Pulmonary artery endothelial cell (primary cell): ENCODE measurements at places on chromosomes 7 and 10. TPM values are rescaled to one million over a fixed set of nuclear protein-coding genes. Genes with fewer than 3 reads are reported as not detected.

DNA sequence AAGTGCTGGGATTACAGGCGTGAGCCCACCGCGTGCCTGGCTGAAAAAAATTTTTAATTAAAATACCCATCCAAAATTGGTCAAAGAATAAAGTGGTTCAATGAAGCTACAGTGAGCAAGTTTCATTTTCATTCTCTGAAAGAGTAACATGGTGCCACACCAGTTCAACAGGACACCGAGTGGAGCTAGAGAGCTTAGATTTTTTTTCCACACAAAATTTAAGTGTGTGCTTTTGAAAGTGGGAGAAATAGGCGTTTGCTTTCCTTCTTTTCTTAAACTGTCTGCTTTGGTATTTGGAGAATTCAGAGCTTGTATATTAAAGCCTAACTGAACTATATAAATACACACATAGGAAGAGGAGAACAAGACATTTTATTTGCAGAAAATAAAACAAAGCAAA, 43.4 kb downstream of the BPGM start:
- DNase-seq = no peak

GRCh38 chr10:117419921-117420320, 44.7 kb upstream of the PDZD8 start:
- DNase-seq = no peak

DNA sequence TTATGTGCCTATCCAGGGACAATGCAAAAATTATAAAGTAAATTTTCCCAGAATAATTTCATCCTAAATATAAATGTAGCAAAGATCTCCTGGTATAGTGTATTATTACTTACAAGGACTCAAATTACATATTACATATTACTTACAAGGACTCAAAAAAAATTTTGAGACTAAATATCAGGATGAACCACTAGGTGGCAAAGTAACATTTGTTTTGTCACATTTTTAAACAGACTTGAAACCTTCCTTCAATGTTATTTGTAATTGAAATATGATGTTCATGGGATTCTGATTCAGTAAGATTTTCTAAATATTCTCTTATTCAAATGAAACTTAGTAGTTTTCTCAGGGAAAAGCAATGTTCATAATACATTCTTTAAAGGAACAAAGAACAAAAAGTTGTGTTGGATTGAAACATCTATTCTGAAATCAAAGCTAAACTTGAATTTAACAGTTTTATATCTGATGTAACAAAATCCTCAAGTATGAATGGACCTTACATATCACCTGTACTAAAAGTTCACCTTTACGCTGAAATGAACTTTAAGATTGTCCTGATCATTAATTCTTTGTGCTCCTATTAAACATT, 74.3 kb upstream of the GNAI1 start:
- no peak for DNase-seq

The GSTO2 gene
- 0.25 and 0.33 TPM in 2 replicates for total RNA-seq

DNA sequence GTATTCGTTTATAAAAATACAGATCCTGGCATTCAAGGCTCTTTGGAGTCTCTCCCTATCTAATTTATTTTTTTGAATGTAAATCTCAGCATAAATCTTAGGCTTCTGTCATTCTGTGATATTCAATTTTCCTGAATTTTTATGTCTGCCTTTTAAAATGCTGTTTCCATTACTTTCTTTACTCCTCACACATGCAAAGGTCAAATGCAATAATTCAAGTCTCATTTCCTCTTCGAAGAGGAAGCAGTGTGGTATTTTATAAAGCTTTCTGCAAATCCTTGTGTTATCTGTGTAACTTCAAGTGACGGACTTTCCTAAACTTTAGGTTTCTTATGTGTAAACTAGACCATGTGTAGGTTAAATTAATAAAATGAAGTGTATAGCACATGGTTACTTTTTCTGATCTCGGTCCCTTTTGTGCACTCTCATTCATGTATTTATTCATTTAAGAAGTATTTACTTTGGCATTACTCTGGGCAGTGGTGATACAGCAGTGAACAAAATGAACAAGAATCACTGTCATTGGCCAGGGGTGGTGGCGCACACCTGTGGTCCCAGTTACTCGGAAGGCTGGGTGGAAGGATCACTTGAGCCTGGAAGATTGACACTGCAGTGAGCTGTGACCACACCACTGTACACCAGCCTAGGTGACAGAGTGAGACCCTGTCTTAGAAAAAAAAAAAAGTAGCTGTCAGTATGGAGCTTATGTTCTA, 332.2 kb downstream of the EXOC4 start:
- DNase-seq = no peak

The SLC18A2 gene
- total RNA-seq = 0.04 TPM in 1 of 2 replicates, not detected in the other

DNA sequence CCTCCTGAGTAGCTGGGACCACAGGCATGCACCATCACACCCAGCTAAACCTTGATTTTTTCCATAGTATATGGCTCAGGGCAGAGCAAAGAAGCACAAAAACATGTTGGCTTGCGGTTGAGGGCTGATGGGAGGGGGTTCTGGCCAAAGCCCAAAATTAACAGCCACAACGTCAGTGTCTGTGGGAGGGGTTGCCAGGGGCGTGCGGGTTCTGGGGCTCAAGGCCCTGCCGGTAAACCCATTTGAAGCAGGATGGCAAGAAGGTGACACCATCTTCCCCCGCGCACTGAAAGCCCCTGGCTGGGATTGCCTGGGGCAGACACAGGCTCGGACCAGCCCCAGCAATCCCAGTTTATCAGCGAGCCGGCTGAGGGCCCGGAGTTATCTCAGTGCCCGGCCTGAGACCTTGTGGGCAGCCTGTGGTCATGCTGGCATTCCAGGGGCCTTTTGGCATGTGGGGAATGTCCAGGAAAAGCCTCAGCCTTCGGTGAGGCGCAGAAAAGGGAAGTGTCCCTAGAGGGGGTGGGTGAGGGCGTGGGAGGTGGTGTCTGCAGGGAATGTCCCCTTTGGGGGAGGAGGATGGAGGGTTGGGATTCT, 167.7 kb upstream of the TNRC18 start:
- DNase-seq = no peak

The PRLHR gene
- total RNA-seq = not detected in 2 replicates

DNA sequence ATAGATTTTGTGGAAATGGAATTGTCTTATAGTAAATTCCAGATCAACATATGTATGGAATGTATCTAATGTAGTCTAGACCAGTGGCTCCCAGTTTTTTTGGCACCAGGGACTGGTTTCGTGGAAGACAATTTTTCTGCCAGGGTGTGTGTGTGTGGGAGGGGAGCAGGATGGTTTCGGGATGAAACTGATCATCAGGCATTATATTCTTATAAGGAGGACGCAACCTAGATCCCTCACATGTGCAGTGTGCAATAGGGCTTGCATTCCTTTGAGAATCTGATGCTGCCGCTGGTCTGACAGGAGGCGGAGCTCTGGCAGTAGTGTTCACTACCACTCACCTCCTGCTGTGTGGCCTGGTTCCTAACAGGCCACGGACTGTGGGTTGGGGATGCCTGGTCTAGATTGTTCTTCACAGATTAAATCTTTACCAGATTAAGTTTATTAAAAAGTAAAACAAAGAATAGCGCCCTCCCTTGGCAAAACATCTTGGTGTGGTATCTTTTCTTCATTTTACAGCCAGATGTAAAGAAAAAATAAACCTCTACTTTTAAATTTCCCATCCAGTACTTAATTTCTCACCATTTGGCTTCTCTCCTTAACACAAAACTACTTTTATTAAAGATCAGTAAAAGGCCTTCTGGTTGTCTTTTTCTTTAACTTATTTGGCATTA, 48.4 kb downstream of the SEPTIN7 start:
- no peak for DNase-seq

DNA sequence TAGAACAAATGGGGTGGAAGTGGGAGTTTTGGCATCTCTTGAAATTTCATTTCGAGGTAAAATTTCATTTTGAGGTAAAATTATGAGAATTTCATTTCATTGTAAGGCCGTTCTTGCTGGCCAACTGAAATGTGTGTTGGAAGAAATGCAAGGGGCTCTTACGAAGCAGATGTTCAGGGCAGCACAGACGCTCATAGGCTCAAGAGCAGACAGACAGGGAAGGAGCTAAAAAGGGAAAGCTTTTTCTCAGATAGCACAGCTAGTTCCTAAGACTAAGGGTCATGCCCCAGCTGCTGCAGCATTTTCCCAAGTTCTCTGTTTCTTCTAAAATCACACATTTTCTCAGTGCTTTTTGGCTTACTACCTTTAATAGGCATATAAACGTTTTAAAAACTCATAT, 65.1 kb upstream of the SFMBT2 start:
- no peak for DNase-seq

The IQUB gene
- 0.32 and 0.33 TPM in 2 replicates for total RNA-seq

DNA sequence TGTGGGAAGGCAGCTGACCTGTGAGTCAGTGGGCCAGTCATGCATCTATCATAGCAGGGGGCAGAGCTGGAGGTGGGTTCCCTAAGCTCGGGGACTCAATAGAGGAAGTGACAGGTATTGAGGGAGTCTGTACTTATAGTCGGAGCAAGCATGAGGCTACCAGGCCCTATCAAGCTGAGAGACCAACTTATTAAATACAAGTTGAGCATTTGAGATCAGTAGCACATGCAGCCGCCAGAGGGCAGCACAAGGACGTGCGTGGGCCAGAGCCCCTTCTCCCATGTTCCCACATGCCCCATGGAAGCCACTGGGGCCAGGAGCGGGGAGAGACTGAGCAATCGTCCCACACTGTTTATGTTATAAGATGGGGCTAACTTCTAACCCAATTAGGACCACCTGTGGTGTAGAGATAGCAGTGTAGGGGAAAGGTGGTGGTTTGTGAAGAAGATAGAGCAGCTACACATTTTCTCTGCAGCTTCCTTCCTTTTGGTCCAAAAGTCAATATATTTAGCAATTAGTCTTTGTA, 13.0 kb upstream of the STK31 start:
- peak; percentile 29 for DNase-seq

The AASS gene
- total RNA-seq = 34.0 and 57.1 TPM in 2 replicates

GRCh38 chr7:70237256-70237655, 639.0 kb downstream of the AUTS2 start:
- no peak for DNase-seq

DNA sequence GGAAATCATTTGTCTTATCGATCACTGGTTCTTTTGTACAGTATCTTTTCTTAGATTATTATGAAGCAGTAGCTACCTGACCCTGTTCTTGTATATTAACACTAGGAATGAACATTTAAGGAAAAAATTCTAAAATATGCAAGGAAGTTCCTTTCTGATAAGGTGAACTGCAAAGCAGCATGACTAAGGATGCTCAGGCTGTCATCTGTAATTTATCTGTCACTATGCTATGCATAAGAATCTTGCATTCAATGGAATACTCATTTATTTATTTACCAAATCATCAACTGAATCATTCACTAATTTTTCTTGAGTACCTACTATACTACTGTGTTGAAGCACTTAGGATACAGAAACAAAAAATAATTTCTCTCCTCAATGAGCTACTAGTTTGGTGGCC, 5.8 kb downstream of the GSDME start:
- DNase-seq = no peak

- no peak for DNase-seq
These were observed 40.5 kb upstream of the PRKAR1B start for GRCh38 chr7:767580-767940.

The EVX1 gene
- total RNA-seq = not detected in 2 replicates

GRCh38 chr10:120824881-120825309, 26.3 kb upstream of the WDR11 start:
- DNase-seq = no peak

DNA sequence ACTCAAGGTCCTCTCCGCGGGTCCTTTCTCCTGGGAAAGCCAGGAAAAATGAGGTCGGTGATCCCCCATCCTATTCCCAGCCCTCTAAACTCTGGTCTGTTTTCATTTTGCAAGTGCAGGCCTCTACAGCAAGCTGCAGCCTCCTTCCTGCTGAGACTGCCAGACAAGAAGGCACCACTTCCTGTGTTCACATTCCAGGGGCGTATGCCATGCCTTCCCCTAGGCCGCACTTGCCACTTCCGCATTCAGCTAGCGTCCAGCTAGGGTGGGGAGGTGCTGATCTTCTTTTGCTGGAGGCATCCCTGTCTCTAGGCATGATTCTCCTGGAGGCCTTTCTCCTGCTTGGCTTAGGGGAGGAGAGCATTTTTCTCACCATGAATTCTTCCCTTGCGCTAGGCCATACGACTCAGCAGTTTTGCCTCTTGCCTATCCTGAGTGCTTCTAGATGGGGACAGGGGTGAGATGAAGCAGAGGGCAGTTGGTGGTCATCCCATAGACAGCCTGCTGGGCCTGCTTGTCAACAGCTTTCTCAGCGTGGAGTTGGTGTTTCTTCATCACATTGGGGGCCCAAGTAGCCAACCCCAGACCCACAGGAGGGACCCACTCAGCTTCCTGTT, 328.9 kb downstream of the RPS24 start:
- DNase-seq = peak; percentile 8

GRCh38 chr7:84139986-84140729, 54.4 kb downstream of the SEMA3A start:
- no peak for DNase-seq

The SFTPA2 gene
- not detected in 2 replicates for total RNA-seq

DNA sequence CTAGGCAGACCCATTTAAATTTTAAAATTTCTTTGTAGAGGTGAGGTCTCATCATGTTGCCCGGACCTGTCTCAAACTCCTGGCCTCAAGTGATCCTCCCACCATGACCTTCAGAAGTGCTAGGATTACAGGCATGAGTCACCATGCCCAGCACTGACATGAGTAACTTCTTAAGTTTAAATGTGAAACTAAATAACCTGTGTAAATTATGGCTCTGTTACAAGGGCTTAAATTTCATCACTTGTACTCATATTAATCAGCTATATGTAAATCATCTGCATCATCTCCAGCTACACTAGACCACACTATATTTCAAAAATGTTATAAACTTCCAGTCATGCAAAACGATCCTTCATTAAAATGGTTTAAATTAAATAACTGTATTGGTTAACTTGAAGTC, 56.1 kb downstream of the ATAD1 start:
- no peak for DNase-seq

The UPK3BL2 gene
- 1.2 and 1.3 TPM in 2 replicates for total RNA-seq

The OR2A42 gene
- under 0.01 TPM in 1 of 2 replicates, not detected in the other for total RNA-seq

The MYL10 gene
- not detected in 2 replicates for total RNA-seq

DNA sequence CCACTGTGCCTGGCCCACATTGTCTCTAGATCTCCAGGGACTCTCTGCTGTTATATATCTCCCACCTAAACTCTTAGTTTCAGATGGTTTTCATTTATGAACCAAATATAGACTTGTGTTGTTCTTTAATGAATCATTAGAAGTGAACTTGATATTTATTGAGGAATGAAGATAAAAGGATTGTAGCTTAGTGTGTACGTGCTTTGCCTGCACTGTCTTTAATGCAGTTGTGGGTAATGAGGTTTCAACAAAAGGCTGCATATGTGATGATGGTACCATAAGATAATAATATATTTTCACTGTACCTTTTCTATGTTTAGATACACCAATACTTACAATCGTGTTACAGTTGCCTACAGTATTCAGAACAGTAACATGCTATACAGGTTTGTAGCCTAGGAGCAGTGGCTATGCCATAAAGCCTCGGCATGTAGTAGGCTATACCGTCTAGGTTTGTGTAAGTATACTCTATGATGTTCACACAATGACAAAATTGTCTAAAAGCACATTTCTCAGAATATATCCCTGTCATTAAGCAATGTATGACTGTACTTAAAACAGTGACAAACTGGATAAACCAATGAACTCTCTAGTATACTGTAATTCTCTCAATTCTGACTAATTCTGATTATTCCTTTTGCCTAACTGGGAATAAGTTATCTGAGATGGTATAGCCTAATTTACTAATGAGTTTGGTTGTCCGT, 25.2 kb downstream of the VCL start:
- no peak for DNase-seq

The BPGM gene
- total RNA-seq = 33.1 and 33.9 TPM in 2 replicates

The WDFY4 gene
- 7.1 and 19.1 TPM in 2 replicates for total RNA-seq
